ENCODE measurements at places on chromosomes 7 and 10. TPM values are rescaled to one million over a fixed set of nuclear protein-coding genes. Genes with fewer than 3 reads are reported as not detected.

ZNF775 gene
- 17.5 TPM for total RNA-seq

GRCh38 chr10:97102441-97102840, 83.3 kb downstream of the SLIT1 start:
- H3K4me1 ChIP-seq, result no peaks in the 10 kb centered on the region
- no peaks in the 10 kb centered on the region for H3K27me3 ChIP-seq
- H3K36me3 ChIP-seq, result no peaks in the 10 kb centered on the region
- H3K4me3 ChIP-seq, result no peak overlapping the region
- DNase-seq, result no peak

DNA sequence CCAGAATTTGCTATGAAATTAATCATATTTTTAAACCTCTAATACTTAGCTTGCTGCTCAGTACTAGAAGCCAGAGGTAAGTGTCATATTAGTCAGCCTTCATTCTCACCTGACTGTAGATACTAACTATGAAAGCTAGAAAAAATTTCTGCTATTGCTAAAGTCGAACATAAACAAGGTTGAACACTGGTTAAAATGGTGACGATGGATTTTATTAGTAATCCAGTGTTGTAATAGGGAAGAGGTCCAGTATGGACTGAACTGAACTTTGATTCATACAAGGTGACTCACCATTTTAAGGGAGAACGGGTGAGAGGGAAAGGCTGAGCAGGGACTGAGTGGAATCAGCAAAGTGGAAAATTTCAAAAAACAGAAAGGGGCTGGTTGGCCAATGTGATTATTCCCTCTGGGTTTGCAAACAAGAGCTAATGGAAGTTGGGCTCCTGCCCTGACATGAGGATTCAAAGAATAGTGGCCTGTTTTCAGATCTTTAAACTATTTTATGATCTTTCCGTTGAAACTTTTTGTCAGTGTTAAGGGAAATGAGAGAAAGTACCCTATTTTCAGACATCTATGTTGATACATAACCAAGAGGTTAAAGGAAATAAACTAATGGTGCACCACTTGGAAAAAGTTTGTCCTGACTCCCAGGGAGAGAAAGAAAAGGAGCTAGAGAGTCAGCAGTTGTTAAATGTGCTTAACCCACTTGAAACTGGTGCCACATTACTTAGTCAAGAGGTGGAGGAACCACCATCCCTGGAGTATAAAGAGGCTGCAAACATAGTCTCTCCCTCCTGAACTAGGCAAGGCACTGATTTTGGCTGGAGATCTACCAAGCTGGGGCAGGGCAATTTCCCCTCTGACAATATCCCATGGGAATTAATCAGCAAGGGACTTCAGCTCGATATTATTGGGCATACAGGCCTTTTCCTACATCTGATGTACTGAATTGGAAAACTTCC, 15.3 kb upstream of the AKR1C1 start:
- H3K36me3 ChIP-seq, result no peaks in the 10 kb centered on the region
- DNase-seq, result no peak
- H3K4me3 ChIP-seq, result no peak overlapping the region
- H3K4me1 ChIP-seq, result peaks cover 9% of the 10 kb centered on the region
- no peaks in the 10 kb centered on the region for H3K27me3 ChIP-seq
- H3K27ac ChIP-seq, result peak overlapping the region; percentile 76

DNA sequence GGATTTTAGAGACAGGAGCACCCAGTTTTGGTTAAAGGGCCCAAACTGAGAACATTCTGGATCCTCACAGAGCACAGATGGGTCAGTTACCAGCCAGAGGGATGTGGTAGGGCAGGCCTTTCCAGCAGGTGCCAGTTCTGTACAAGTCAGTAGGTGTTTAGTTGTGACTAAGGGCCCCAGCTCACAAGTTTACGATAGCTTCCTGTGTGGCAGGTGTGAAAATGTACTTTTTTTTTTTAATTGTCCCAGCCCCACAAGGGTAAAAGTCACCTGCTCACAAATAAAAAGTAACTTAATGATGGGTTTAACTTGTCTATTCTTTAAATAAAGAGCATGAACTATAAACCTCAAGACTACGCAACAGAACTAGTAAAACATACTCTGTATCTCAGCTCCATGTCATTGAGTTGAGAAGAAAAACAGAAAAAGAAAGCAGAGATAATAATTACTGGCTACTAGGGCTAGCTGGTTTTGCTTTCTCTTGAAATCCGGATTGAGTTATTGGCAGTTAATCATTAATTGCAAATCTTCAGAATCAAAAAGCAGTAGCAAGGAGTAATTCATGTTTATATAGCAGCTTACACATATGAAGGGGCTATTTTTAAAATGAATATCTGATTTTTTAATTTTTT, 15.4 kb downstream of the NFE2L3 start:
- no peaks in the 10 kb centered on the region for H3K27me3 ChIP-seq
- no peaks in the 10 kb centered on the region for H3K4me1 ChIP-seq
- no peaks in the 10 kb centered on the region for H3K36me3 ChIP-seq

SP4 gene
- 19.7 TPM for total RNA-seq

GRCh38 chr7:134212576-134213546, 85.7 kb downstream of the LRGUK start:
- no peaks in the 10 kb centered on the region for H3K4me1 ChIP-seq
- no peak overlapping the region for H3K4me3 ChIP-seq
- no peaks in the 10 kb centered on the region for H3K27me3 ChIP-seq

- H3K36me3 ChIP-seq, result no peaks in the 10 kb centered on the region
- H3K27me3 ChIP-seq, result no peaks in the 10 kb centered on the region
- DNase-seq, result no peak
- H3K4me1 ChIP-seq, result no peaks in the 10 kb centered on the region
- H3K4me3 ChIP-seq, result no peak overlapping the region
- no peak overlapping the region for H3K27ac ChIP-seq
Observed at GRCh38 chr7:12649348-12649747, 38.1 kb upstream of the ARL4A start.

DNA sequence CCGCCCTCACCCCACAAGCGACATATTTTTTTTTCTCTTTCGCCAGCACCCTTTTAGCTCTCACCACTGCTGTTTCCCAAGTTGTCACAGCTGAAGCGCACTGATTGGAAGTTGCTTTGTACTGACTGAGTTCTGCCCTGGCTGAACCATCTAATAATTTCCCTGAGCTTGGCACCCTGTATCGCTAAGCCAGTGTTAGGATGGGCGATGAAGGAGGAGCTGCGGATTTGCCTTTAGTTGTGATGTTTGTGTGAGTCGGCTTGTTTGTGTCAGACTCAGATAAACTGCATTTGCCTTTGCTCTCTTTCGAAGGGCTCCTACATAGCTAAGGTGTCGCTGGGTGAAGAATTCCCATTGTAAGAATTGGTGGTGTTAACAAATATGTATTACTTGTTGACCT, 1.3 kb upstream of the ATXN7L1 start:
- H3K27ac ChIP-seq, result peak overlapping the region; percentile 68
- peaks cover 4% of the 10 kb centered on the region for H3K36me3 ChIP-seq
- peaks cover 68% of the 10 kb centered on the region for H3K4me1 ChIP-seq
- peak overlapping the region; percentile 80 for H3K4me3 ChIP-seq
- H3K27me3 ChIP-seq, result no peaks in the 10 kb centered on the region
- DNase-seq, result no peak

DNA sequence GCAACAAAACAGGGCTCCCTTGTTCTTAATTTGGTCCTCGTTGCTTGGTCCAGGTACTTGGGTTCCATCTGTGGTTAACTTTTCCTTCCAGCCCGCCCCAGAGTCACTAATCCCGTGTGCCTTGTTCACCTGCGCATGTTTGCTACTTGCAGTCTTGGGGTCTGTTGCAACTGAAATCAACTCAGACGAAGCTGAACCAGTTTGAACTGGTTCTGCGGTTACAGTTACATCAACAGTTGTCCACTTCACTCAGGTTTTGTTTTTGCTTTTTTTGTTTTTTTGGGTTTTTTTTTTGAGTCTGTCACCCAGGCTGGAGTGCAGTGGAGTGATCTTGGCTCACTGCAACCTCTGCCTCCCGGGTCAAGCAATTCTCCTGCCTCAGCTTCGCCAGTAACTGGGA, 34.7 kb downstream of the TRRAP start:
- peaks cover 98% of the 10 kb centered on the region for H3K36me3 ChIP-seq
- H3K4me1 ChIP-seq, result no peaks in the 10 kb centered on the region
- H3K4me3 ChIP-seq, result no peak overlapping the region
- H3K27me3 ChIP-seq, result no peaks in the 10 kb centered on the region
- DNase-seq, result no peak
- H3K27ac ChIP-seq, result no peak overlapping the region

DNA sequence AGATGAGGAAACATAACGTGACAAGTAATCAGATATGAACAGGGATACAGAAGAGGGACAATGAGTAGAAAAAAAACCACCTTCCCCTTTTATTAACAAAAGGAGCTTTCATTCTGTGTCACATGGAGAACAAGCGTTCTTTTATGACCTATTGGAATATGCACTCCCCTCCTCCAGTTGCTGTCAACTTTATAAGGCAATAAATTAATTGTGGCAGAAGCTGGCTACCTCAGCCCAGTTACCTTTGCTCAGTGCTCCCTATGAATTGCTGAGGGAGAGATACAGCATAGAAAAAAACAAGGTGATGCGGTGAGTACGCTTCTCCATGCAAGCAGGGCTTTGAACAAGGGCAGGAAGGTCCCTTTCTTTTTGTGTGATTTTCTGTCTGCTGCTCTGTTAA, at the start of gene MGAM2:
Gene MGAM2 (plus strand): TSS at position 220 of the 400 bp plus-strand sequence. CDS start 5,156 bp downstream, outside the sequence.
- H3K36me3 ChIP-seq, result no peaks in the 10 kb centered on the region
- H3K27me3 ChIP-seq, result no peaks in the 10 kb centered on the region
- peak; percentile 42 for DNase-seq
- H3K4me1 ChIP-seq, result no peaks in the 10 kb centered on the region
- H3K27ac ChIP-seq, result no peak within 1 kb of the TSS
- H3K4me3 ChIP-seq, result no peak within 1 kb of the TSS

DNA sequence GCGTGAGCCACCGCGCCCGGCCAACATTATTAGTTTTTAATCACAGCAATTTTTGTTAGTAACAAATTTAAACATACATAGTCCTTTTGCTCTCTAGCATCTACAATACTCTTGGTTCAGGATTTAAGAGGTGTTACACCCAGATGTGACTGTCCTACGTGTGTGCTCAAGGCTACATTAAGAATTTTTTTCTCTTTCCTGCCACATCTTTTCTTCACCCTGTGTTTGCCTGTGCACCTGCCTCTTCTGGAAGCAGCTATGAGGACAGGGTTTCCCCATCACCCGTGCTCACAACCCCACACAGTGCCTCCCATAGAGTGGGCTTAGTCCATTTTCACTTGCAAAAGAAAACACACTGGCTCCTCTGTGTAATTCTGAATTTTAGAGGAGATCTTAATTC, 186.7 kb upstream of the KLF6 start:
- no peak overlapping the region for H3K27ac ChIP-seq
- no peaks in the 10 kb centered on the region for H3K36me3 ChIP-seq
- no peak overlapping the region for H3K4me3 ChIP-seq
- H3K4me1 ChIP-seq, result no peaks in the 10 kb centered on the region
- DNase-seq, result no peak

GRCh38 chr10:21530641-21531040, 3.4 kb upstream of the MLLT10 start:
- H3K27ac ChIP-seq, result peak overlapping the region; percentile 98
- no peaks in the 10 kb centered on the region for H3K36me3 ChIP-seq

ADAM22 gene
- total RNA-seq, result 3.3 TPM

DNA sequence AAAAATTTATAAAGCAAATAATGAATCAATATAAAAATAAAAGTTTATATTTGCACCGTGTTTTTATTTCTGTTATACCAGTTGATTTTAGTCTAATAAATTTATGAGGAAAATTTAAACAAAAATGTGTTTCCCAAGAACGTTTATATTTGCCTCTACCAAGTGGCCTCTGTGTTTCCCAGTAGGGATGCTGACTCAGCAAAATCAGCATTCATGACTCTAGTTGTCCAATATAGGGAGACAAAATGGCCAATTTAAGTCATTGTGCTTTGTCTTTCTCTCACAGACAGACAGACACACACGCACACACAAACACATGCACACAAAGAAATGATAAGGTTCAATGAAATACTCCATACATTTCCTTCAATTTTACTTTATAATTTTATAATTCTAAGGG, 942.5 kb upstream of the ZWINT start:
- no peaks in the 10 kb centered on the region for H3K36me3 ChIP-seq
- no peak overlapping the region for H3K27ac ChIP-seq
- no peak overlapping the region for H3K4me3 ChIP-seq
- H3K4me1 ChIP-seq, result no peaks in the 10 kb centered on the region
- no peak for DNase-seq
- no peaks in the 10 kb centered on the region for H3K27me3 ChIP-seq

DNA sequence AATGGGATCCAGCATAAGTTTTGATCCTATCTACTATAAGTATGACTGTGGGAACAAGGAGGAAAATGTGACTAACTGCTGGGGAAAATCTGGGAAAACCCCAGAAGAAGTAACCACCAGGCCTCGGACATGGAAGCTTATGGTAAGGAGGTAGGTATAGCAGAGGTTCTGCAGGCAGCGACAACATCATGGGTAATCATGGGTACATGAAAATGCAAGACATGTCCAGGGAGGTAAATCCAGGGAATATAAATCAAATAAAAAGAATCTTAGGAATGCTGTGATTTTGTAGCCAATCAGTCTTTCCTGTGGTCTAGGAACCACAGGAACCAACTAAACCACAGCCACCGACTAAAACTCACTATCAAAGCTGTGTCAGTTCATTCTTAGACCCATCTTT, 168.3 kb upstream of the NPY start:
- no peak overlapping the region for H3K4me3 ChIP-seq
- no peak for DNase-seq
- no peaks in the 10 kb centered on the region for H3K4me1 ChIP-seq
- H3K27ac ChIP-seq, result no peak overlapping the region
- no peaks in the 10 kb centered on the region for H3K27me3 ChIP-seq

DNA sequence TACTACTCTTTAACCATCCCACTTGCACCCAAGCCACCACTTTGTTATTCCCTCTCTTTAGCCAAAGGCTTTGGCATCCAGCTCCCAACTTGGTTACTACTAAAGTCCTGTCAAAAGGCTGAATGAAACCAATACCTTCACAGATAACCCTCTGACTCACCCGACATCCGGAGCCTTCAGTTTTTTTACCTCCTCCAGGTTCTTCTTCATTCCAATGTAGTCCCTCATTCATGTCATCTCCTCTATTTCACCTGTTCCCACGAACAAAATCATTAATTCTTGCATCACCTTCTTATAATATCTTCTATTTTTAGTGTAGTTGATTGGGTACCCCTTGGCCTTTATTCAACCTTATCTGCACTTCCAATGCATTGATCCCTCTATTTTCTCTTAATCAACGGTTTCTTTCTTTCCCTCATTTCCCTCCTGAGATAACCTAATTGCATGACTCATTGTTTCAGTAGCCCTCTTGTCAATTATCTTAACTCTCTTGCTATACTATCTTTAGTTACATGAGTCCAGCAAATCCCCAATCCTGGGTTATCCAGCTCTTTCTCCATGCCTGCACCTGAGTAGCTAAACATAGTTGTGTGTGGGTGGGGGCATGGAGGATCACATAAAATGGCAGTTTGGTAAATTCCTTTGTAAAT, 87.2 kb upstream of the COL1A2 start:
- no peak for DNase-seq
- H3K27me3 ChIP-seq, result no peaks in the 10 kb centered on the region
- H3K4me3 ChIP-seq, result no peak overlapping the region
- H3K4me1 ChIP-seq, result peaks cover 21% of the 10 kb centered on the region
- no peak overlapping the region for H3K27ac ChIP-seq

AKR1B1 gene
- 44.6 TPM for total RNA-seq

Data from esophagus muscularis mucosa (tissue), 4 donors.